ENCODE measurements at places on chromosomes 7 and 10.

DNA sequence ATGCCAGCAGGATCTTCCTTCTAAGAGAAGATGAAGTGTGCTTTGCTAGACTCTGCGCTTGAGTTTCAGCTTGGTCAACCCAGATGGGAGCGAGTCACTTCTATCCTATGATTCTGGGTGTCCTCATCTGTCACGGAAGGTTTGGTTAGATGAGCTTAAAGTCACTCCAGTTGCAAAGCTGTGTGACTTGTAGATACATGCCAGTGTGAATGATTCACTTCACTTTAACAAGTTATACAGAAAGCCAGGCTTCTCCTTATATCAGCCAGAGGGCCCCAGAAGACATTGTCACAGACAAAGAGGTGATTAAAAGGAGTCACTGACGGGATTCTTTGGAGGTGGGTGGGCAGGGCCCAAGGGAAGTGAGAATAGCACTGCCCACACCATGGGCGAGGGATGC is 122.6 kb upstream of the PFKP start:
- DNase-seq = no peak

GRCh38 chr7:93977211-93977950 is 26.8 kb downstream of the BET1 start:
- DNase-seq = no peak

GRCh38 chr10:24589265-24589664 is 134.4 kb downstream of the ARHGAP21 start:
- no peak for DNase-seq

DNA sequence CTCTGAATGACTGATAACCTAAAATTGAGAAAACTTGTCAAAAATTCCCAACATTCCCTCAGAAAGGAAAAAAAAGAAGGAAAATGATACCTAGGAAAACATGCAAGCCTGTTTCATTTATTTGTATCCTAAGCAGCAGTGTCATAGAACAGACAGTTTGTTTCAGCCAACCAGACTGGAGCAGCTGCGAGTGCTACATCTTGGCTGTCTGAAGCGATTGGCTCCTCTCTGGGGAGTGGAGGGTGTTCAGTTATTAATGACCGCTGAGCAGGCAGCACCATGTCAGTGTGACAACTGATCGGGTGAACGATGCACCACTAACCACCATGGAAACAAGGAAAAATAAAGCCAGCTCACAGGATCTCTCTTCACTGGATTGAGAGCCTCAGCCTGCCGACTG is at the start of gene LRRN3:
LRRN3 (plus strand) TSS at position 282 of the 400 bp plus-strand sequence. CDS start 31,646 bp downstream, outside the sequence.
- DNase-seq = no peak

DNA sequence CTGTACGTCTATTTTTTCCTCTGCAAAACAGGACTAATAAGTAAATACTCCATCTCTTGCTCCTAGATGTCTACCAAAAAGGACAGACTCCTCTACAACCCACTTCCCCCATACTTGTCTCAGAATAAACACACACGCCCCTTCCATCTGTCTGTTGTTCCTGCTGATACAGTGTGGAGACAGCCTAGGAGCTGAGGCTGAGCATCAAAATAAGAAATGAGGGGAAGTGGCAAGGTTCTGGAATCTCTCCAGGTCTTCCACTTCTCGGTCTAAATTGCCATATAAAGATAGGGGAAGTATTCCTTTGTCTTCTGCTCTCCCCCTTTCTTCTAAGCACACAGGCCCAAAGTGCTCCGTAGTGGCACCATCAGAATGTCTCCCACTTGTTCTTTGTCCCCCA is 30.8 kb upstream of the VSIR start:
- DNase-seq = no peak

DNA sequence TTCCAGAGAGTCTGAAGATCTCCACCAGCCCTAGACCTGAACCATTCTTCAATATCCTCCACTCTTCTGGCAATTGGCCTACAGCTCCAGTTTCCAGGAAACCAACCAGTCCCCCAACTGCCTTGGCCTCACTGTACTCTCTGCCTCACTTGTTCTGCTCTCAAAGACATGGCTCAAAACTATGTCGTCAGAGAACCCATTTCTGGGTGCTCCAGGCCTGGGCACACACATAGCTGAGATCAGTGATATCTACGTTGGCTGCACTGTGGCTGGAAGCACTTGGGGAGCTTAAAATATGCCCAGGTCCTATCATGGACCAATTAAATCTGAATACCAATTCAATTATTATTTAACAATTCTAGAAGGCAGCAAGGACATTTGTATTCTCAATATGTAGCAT is 93.1 kb downstream of the COBL start:
- DNase-seq = no peak

GRCh38 chr7:114620208-114620607 is 205.6 kb downstream of the FOXP2 start:
- DNase-seq = no peak

DNA sequence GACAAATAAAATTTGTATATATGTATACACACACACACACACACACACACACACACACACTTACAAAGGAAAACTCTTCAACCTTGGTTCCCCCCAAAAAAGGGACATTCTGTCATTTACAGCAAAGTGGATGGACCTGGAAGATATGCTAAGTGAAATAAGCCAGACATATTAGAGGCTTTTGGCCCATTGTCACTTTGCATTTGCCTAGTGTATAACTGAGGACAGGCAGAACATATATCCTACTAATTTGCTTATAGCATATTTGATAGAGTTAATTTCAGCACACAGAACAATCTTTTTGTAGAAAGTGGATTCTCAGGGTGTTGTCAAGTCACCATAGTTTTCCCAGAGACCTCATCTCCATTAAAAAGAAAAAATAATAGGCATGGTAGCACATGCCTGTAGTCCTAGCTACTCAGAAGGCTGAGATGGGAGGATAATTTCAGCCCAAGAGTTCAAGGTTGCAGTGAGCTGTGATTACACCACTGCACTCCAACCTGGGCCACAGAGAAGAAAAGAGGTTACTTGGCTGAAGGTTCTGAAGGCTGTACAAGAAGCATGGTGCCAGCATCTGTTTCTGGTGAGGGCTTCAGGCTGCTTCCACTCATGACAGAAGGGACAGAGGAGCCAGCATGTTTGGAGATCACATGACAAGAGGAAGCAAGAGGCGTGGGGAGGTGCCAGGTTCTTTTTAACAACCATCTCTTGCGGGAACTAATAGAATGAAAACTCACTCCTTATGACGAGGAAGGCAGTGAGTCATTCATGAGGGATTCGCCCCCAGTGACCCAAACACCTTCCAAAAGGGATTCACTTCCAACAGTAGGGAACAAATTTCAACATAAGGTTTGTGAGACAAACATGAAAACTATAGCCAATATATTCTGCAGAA is 135.6 kb downstream of the TMEM168 start:
- no peak for DNase-seq

GRCh38 chr7:80445351-80445750 is 66.5 kb downstream of the GNAT3 start:
- DNase-seq = no peak

DNA sequence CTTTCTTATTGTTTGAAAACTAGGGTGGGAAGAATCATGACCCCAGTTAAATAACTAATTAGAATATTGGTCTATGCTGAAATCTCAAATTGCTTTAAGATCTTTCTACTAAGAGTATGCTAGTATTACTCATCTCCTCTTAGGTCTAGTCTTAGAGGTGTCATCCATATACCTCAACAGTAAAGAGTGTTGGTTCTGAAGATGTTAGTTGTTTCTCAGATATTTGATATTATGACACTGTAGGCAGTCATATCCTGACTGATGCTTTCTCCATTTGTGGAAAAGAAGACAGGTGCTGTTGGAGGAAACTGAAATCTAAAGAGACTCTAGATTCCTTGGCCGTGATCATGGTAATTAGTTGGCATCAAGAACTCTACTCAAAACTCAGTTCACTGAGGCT is 21.2 kb downstream of the BPGM start:
- no peak for DNase-seq

- DNase-seq = no peak
These were observed 1.9 kb upstream of the BHLHA15 start for GRCh38 chr7:98209166-98209920.

- DNase-seq = peak; percentile 62
These were observed 386 bp downstream of the ABHD11 start for GRCh38 chr7:73738220-73738611.

GRCh38 chr10:113153493-113154102 is 203.6 kb downstream of the TCF7L2 start:
- DNase-seq = no peak

- DNase-seq = no peak
These were observed 257.1 kb upstream of the PITRM1 start for GRCh38 chr10:3429676-3430075.

GRCh38 chr10:11824825-11825224 is 1.7 kb downstream of the PROSER2 start:
- no peak for DNase-seq

GRCh38 chr7:39342763-39343162 is 223.4 kb upstream of the YAE1 start:
- no peak for DNase-seq

DNA sequence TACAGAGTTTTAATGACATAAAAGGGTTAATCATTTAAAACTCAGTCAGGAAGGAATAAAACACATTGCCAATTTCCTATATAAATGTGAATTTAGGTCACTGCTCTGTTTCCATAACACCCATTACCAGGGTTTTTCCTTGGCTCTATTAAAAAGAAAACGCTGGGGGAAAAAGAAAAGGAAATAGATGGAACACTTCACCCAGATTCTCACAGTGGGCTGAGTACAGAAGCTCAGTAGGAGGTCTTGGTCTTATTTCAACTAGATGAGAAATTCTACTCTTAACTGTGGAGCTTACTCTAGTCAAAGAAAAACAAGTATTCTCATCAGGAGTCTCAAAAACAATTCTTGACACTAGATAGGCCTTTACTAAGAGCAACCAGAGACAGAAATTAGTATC is 36.5 kb downstream of the GLUD1 start:
- DNase-seq = no peak

DNA sequence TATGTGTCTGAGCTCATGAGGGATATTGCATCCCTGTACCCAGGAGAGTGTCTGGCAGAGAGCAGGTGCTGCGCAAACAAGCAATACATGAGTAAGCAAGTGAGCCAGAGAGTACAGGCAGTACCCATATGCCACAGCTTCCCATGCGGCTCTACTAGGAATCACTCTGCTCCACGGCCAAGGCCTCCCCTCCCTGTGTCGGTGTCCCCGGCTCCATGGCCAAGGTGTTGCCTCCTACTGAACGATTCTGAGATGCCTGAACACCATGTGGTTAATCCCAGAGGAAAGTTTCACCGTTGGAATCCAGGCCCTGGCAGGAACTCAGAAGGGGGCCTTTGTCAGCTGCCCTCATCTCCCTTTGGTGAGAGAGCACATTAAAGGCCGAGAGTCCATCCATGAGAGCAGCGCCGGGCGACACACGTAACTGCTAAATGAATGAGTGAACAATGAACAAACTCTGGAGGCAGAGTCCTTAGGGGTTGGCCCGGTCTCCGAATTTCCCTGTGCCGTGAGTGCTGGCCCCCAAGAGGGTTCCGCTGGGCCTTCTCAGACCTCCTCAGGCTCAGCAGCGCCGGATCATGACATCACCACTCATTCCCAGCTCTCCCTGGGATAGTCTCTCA is 136.0 kb upstream of the FAM20C start:
- DNase-seq = no peak

- DNase-seq = no peak
These were observed 17.4 kb downstream of the SLC13A4 start for GRCh38 chr7:135710417-135711138.

All from T-helper 2 cell (primary cell).